AG09319 (cell line): ENCODE measurements at places on chromosomes 1 and 21.

GRCh38 chr1:243786531-243786930 is 63.5 kb downstream of the AKT3 start:
- DNase-seq = no peak

GRCh38 chr21:43190544-43190943 is 21.7 kb downstream of the CRYAA start:
- DNase-seq = no peak

- no peak for DNase-seq
These were observed 14.3 kb downstream of the SLFNL1 start for GRCh38 chr1:41006942-41007865.

DNA sequence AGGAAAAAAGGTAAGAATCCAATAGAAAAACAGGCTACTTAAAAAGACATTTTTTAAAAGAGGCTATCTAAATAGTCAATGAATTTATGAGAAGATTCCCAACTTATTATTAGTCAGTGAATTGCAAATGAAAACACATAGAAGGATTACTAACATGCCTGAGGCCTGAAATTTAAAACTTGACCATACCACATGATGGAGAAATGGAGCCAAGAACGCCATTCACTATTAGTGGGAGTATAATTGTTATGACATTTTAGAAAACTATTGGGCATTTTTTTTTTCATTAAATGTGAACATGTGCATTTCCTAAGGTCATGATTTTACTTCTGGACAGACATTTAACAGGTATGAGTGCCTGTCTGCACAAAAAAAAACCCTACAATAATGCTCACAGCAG is 24.8 kb upstream of the OR2B11 start:
- DNase-seq = no peak

DNA sequence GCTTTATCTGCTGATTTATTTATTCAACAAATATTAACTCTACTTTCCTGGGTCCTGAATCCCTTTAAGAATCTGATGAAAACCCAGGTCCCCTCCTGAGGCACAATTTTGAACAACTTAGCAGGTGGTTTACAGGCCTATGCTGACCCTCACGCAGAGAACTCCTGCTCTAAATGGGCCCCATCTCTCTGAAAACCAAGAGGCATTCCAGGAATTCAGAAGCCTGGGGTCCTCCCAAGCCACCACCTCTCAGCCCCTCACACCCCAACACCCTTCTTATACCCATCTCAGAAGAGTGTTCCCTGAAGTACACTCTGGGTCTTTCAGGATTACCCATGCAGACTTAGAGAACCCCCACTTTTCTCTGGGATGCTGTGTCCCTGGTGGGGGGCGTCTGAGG is 34.5 kb downstream of the LHX4 start:
- DNase-seq = no peak

DNA sequence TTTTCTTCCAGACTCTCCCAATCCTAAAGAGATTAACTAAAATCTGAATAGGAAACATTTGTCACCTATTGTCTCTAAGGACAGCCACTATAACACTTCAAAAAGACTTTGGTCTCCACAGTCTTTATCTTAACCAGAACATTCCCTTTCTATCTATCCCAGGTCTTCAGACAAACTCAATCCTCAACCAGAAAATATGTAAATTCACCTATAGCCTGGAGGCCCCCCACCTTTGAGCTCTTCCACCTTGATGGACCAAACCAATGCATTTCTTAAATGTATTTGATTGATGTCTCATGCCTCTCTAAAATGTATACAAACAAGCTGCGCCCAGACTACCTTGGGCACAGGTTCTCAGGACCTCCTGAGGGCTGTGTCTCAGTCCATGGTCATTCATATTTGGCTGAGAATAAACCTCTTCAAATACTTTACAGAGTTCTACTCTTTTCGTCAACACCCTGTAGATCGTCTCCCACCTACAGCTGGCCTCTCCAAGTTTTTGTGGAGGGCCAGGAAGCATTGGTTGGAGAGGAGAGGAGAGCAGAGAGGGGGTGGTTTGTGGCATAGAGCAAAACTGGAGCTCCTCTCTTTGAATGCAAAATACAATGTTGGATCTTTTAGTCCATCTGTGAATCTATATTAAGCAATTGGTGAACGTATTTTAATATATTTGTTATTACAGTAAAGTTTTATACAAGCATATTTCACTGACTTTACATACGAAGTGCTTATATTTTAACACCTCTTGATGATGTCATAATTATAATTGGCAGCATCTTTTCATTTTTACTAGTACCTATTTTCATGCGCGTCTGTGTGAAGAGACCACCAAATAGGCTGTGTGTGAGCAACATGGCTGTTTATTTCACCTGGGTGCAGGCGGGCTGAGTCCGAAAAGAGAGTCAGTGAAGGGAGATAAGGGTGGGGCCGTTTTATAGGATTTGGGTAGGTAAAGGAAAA is 230.7 kb upstream of the DUSP10 start:
- DNase-seq = no peak

DNA sequence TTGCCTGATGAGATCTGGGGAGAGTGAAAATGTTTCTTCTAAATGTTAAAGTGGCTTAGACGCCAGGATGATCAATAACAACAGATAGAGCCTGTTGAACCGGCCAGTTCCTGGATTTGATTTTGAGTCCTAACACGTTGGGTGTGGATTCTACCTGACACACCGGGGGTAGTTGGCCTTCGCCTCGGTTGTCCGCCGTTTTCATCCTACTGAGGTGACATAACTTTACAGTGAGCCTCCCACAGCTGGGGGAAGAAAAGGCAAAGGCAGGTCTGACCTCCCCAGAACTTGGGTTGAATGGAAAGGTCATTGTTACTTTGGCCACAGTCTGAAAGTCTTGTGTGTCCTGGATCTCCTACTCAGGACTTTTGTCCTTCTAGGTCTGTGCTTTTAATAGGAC is 1.1 kb downstream of the PGD start:
- DNase-seq = no peak

GRCh38 chr1:34511802-34512201 is 243.0 kb upstream of the GJB5 start:
- DNase-seq = no peak

DNA sequence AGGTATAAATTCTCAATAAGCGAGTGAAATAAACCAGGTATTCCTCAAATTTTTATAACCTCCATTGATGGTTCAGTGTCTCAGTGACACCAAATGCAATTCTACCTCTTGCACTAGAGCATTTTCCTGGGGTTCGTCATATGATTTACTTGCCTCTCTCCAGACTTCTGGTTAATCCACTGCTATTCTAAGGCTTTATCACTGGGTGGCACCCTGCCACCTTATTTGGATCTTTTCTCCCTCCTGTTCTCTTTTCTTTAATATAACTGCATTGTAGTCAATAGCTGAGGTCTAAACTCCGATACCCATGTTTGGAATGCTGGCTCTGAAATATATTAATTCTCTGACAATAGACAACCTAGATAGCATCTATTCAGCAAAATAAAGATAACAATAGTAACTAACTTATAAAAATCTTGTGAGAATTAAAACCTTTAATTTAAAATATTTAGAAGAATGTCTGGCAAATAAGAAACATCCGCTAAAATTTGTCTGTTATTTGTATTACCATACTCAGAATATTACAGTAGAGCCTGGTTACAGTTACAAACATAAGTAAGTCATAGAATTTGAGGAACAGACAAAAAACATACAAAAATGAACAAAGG is 436.4 kb downstream of the PLA2G4A start:
- no peak for DNase-seq

GRCh38 chr1:23597635-23598388 is 38.5 kb upstream of the ID3 start:
- no peak for DNase-seq

GRCh38 chr21:14957836-14958235 is 107.0 kb downstream of the NRIP1 start:
- DNase-seq = no peak

- DNase-seq = no peak
These were observed 865 bp upstream of the PTPN22 start for GRCh38 chr1:113872219-113872935.

- no peak for DNase-seq
These were observed 5.9 kb downstream of the C1orf226 start for GRCh38 chr1:162387226-162388082.

DNA sequence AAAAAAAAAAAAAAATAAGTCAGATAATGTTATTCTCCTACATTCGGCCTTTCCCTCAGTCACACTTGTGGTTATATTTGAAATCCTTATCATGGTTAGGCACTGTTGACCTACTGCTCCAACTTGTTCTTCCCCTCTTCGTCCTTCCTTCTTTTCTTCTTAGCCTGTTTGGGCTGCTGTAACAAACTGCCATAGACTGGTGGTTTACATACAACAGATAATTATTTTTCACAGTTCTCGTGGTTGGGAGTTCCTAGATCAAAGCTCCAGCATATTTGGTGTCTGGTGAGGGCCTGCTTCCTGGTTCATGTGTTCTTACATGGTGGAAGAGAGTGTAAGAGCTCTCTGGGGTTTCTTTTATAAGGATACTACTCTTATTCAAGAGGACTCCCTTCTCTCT is 73.4 kb downstream of the RABGAP1L start:
- no peak for DNase-seq

DNA sequence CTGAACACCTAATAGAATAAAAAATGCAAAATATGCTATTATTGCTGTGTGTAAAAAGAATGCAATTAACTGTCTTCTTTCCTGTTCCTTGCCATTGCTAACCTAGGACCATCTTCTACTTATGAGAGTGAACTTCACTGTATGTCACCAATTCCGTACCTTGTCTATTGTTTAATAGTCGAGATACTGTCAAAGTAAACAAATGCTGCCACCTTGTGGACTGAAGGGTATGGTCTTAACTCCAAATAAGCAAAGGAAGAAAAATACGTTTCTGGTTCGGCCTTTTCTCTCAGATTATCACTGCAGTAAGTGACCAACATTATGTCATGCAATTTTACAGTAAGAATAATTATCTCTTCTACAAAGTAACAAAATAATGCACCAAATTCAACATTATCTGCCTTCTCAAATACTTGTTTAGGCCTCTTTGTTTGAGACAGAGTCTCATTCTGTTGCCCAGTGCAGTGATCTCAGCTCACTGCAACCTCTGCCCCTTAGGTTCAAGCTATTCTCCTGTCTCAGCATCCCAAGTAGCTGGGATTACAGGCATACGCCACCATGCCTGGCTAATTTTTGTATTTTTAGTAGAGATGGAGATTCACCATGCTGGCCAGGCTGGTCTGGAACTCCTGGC is 133.4 kb downstream of the COP1 start:
- peak; percentile 18 for DNase-seq

DNA sequence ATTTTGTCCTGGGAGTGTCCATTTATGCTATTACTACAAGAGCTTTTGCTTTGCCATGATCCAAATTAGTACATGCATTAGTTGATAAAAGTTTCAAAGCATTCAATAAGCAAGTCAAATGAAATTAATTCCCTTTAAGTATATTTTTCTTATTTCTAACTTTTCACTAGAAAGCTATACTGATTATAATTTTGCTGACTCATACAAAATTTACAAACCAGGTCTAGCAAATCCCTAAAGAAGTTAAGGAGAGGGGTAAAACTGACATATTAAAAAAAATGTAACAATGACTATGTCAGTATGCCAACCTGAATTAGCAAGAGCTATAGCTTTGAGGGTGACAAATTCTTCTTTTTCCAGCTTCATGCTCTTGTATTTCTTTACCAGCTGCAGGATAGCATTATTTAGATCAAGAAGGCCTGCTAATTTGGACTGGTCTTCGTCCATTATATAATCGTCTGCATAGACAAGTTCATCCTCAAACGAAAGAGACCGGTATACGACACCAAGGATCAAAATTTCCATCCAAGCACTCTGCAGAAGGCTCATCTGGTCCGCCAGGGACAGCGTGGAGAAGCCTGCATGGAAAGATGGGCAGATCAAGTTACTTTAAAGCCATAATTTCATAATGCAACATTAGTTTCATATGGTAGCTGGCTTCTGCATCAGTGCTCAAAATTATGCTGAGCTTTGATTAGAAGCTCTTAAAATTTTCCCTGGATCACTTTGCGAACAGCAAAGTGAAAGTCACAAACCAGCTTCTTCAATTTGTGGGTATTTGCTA is 95.8 kb upstream of the USH2A start:
- no peak for DNase-seq

DNA sequence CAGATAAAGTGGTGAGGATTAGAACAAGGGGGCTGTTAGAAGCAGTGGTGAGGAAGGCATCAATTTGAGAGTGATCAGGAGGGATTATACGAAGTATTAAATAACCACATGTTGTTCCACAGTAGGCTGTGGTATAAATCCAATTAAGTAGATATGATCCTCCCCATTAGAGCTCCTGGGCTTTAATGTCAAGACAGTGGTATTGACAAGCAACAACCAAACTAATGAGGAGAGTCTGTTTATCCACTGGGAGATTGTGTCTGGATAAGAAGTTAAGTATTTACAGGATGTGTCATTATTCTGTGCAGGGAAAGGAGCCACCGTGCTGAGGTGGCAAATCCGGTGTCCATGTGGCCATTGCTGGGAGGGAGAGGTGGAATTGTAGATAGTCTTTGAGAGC is 5.8 kb downstream of the ACTN2 start:
- DNase-seq = no peak

DNA sequence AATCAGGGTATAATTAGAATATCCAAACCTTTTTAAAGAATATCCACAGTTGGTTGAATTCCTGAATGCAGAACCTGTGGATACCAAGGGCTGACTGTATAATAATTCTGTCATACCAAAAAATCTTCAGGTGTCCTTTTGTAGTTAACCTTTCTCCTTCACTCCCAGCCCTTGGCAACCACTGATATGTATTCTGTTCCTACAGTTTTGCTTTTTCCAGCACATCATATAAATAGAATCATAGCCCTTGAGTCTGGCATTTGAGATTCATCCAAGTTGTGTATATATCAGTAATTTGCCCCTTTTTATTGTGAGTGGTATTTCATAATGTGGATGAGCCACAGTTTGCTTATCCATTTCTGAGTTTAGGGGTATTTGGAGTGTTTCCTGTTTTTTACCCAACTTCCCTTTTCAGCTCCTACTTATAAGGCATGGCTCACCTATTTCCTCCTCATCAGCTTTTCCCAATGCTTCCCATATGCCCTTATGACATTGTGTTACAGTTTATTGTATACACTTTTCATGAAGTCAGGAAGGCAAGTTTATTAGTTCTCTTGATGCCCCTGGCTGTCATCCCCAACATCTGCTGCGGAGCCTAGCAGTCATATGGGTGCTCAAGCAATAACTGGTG is 35.0 kb upstream of the AGO1 start:
- DNase-seq = no peak

DNA sequence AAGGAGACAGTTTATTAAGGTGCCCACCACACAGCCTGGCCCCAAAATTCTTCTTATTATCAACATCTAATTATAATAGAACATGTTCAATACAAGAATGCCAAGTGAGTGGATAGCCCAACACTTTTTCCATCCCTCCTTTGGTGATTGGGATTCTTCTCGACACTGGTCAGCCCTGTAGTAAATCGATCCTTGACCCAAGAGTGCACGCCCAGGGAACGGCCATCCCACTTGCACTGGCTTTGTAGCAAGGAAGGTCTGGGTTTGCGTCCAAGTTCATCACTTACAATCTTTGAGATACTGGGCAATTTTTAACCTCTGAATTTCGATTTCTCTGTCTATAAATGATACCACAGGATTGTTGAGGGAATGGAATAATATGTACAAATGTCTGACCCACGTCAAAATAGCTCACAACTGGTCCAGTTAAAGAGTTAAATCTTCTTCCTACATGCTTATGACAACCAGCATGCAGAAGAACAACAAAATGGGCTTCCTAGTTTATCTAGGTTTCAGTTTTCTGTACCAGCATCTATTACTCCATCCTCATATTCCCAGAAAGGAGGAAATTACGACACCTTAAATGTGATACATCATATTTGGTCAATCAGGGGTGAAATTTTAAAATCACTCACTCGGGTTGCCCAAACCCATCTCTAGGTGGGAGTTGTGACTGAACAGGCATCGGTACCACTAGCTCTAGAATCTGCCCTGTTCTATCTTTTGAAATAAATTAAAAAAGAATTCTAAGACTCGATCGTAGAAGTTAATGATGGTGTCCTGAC is 161.8 kb downstream of the CLIC6 start:
- DNase-seq = no peak
